ENCODE measurements at places on chromosomes 2 and 18.

GRCh38 chr2:189601043-189601442, 20.5 kb upstream of the SLC40A1 start:
- DNase-seq: no peak

DNA sequence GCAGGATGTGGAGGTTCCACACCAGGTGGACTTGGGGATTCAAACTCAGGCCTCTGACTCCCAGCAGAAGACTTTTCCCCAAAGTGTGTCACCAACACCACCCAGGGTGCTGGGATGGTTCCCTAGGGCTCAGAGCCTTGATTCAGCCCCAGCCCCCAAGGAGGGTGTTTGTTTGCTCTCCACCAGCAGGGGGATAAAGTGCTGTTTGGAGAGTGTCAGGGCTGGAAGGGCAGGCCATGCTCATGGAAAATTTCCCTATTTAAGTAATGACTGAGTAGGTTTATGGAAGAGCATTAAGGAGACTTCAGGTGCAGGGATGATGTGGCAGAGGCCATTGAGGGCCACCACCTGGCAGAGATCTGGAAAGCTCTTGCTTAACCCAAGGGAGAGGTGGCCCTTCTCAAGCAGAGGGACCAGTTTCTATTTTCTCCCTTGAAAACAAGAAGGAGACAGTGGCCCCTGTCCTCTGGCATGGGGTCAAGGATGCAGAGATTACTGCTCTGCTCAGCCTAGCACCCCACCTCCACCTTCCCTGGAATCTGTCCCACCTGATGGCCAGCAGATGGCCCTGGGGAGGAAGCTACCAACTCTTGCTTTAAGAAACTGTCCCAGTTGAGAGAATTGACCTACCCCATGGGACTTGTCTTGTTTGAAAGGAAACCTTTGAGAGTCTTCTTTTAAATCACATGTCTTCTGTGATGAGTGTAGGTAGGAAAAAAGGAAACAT, 122.1 kb downstream of the ACOXL start:
- DNase-seq: no peak

DNA sequence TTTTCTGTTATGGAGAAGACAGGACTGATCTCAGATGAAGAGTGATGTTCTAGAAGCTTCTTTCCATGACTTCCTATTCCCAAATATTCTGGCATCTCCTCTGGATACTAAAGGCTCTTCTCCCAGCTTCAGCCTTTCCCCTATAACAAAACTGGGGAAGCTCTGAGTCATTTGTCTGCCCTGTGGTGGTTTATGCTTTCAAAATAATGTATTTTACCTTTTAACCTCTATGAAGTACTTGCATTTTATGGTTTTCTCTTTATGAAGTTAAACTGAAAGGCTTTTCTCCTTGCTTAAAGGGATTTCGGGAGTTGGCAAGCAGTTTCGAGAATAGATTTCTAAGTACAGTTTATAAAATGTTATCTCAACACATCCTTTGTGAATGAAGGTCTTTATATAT, 104.4 kb downstream of the TANC1 start:
- DNase-seq: no peak

DNA sequence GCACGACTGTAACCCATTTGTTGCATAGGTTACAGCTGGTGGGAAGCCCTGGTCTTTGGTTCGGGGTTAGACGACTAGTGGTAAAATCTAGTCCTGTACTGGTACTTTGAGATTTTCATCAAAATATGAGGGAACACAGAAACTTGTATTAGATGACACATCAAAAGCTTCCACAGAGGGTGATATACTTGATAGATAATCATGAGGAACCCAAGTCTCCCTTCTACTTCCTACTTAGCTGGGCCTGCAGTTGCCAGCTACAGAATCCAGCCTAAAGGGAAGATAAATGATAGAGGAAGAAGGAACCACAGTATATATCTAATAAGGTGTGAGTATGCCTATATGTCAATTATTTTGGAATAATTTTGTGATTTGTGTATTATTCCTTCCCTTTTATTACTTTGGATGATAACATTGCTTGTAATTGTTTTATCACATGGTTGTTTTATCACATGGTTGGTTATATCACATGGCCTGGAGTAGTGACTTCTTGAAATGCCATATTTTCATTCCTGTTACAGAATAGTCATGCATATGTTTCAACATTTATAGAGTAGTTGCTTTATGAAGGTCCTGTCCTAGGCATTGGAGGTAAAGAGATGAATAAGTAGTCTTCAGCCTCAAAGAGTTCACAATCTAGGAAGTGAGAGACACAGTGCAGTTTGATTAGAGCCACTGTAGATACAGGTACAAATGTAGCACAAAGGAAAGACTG, 2.9 kb downstream of the AGPS start:
- no peak for DNase-seq

DNA sequence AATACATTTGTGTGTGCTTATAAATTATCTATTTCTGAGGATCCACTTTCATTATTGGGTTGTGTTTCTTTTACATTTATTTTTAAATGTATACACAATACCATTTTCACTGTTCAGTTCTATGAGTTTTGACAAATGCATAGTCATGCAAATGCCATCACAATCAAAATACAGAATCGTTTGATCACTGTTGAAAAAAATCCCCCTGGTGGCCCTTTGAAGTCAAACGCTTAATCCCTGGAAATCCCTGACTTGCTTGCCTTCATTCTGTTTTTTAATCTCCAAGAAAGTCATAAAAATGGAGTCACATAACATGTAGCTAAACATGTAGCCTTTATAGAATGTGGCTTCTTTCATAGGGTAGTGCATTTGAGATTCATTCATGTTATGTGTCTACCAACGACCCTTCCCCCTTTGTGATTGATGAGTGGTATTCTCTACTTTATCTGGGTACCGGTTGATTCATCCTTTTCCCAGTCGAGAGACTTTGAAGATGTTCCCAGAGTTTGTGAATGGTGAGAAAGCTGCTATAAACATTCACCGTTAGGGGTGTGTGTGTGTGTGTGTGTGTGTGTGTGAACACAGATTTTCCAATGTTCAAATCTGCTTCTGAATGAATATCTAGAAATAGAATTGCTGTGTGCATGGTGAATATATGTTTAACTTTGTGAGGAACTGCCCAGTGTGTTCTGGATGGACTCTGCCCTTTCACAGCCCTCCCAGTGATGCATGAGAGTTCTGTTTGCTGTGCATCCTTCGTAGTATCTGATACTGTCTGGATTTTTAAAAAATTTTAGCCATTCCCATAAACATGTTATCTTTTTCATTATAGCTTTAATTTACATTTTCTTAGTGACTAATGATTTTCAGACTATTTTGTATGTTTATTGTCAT, 173.6 kb downstream of the GALR1 start:
- DNase-seq: no peak

- no peak for DNase-seq
These were observed 151.6 kb upstream of the CAPN13 start for GRCh38 chr2:30958918-30959265.

DNA sequence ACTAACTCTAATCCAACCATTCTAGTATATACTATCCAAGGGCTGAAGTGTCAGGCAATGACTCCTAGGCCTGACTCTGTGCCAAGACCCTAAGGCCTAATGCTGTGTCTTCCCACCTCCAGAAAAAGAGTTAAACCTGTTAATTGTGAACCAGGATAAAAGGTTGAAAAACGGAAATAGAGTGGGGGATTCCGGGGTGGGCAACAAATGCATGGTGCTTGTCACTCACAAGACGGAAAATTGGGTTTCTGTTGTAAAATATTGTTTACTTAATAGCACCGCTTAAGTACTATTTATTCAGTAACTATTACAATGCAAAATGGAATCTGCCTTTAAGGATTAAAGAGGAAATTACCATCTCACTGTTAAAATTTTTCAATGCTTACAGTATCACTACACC, 3.2 kb downstream of the STK17B start:
- DNase-seq: no peak

DNA sequence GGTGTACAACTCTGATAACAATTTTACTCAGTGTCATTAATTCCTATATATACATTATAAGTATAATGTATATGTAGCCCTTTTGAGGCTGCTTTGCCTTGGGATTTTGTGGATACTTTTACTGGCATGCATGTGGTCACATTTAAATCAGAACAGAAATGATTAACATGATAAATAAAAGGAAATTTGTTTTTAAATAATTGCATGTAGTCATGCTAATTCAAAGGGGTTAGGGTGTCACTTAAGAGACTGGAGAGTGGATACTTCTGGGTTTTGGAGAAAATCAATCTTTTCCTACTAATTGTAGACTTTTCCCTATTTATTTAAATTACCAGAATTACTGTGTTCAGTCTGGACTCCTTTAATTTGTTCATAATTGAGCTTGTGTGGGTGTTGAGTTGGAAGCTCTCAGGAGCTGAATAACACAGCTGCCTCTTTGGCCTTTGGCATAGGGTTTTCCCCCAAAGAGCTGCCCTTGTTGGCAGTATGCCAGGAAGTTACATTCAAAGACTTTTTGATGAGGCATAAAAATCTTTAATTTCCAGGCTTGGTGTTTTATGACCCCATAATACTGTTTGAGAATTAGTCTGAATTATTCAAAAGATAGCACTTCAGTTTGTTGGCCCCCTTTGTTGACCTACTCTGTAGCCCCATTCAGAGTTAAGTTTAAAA, 484.7 kb upstream of the NRP2 start:
- no peak for DNase-seq

- no peak for DNase-seq
These were observed 75.1 kb upstream of the PARD3B start for GRCh38 chr2:204470178-204470620.

- DNase-seq: no peak
These were observed 138.0 kb downstream of the AKAIN1 start for GRCh38 chr18:5058768-5059695.

GRCh38 chr2:10844097-10844496, 31.5 kb upstream of the PDIA6 start:
- no peak for DNase-seq

- no peak for DNase-seq
These were observed at the start of gene SIX3 for GRCh38 chr2:44941551-44942234. TSS of gene SIX3 (plus strand) at chr2:44941702. CDS start at chr2:44942105, 403 bp downstream.

- no peak for DNase-seq
These were observed 5.3 kb upstream of the NCL start for GRCh38 chr2:231469583-231469950.

- DNase-seq: no peak
These were observed 163.5 kb upstream of the FBXO11 start for GRCh38 chr2:48069769-48070168.

GRCh38 chr2:126979039-126980003, 80.6 kb downstream of the TEX51 start:
- no peak for DNase-seq

All from stimulated activated CD8-positive, alpha-beta memory T cell treated with anti-CD3 and anti-CD28 coated beads, Interleukin-4, amount 100 ng/mL, for 4 hours (primary cell).